Cardiac muscle cell (in vitro differentiated cells and primary cell): ENCODE measurements at places on chromosomes 13 and 19. TPM values are rescaled to one million over a fixed set of nuclear protein-coding genes. Genes with fewer than 3 reads are reported as not detected.

Gene LRRC4B
- polyA plus RNA-seq = 5.8 and 6.2 TPM in 2 replicates

Gene SULT2A1
- polyA plus RNA-seq = 0.09 and 0.34 TPM in 2 replicates

- peak; percentile 42 for DNase-seq
- no peak overlapping the region for H3K4me3 ChIP-seq
- H3K4me1 ChIP-seq = no peaks in the 10 kb centered on the region
- no peaks in the 10 kb centered on the region for H3K36me3 ChIP-seq
- no peaks in the 10 kb centered on the region for H3K27me3 ChIP-seq
- H3K27ac ChIP-seq = no peak overlapping the region
These were observed 479.1 kb upstream of the MIR17HG start for GRCh38 chr13:90868321-90868920.

GRCh38 chr13:32989290-32989667, 26.9 kb upstream of the KL start:
- no peaks in the 10 kb centered on the region for H3K27me3 ChIP-seq
- no peaks in the 10 kb centered on the region for H3K36me3 ChIP-seq
- H3K4me3 ChIP-seq = no peak overlapping the region
- H3K27ac ChIP-seq = no peak overlapping the region
- no peak for DNase-seq
- H3K4me1 ChIP-seq = no peaks in the 10 kb centered on the region
